ENCODE measurements at places on chromosomes 4 and X.

- DNase-seq, result peak; percentile 42
These were observed 755 bp downstream of the ANKRD17 start for GRCh38 chr4:73257651-73258435.

- no peak for DNase-seq
These were observed 79.4 kb upstream of the FHL1 start for GRCh38 chrX:136067966-136068365.

DNA sequence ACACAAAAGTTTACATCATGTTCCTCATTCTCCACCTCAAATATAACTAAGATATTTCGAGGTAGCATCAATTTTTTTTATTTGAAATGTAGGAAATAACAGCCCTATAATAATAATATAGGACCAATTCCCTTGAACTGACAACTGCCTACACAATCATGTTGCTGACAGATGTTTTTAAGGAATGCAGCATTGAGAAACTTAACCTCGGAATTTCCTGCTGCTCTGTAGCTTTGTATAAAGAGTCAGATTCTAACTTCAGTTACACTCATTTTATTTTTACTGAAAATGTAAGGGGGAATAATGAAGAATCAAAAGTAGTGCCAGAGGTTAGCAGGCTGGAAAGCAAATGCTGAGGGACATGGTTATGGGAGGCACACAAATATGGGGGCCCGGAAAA, 235.8 kb downstream of the RBMX2 start:
- peak; percentile 64 for DNase-seq

- peak; percentile 49 for DNase-seq
These were observed at the start of gene ZNF630 for GRCh38 chrX:48071064-48071985. TSS of gene ZNF630 (minus strand) at chrX:48071640. CDS start at chrX:48066886, 4,754 bp downstream.

- DNase-seq, result no peak
These were observed 344.2 kb downstream of the MAPK10 start for GRCh38 chr4:86015412-86016350.

DNA sequence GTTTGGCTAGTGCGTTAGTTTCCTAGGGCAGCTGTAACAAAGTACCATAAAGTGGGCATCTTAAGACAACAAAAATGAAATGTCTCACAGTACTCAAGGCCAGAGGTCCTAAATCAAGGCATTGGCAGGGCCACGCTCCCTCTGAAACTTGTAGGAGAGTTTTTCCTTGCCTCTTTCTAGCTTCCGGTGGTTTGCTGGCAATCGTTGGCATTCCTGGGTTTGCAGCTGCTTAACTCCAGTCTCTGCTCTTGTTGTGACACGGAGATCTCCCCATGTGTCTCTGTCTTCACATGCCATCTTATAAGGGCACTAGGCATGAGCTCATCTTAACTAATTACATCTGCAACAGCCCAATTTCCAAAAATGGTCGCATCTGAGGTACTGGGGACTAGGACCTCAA, 362.0 kb upstream of the BOD1L1 start:
- DNase-seq, result peak; percentile 35

DNA sequence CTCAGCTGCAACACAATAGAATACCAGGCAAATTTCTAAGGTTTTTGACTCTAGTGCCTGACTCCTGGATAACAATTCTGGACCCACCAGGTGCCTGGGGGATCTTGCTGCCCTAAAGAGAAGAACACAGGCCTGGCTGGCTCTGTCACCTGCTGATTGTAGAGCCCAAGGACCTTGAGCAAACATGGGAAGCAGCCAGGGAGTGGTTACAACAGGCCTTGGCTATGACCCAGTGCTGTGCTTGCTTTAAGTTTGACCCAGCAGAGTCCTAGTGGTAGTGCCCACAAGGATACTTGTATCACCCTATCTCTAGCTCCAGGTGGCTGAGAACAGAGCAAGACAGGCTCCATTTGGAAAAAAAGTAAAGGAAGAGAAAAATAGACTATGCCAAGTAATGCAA, 176.8 kb upstream of the DCAF12L2 start:
- DNase-seq, result no peak

Measured in fibroblast of pulmonary artery (primary cell).